ENCODE measurements at places on chromosomes 7 and 10. TPM values are rescaled to one million over a fixed set of nuclear protein-coding genes. Genes with fewer than 3 reads are reported as not detected.

Gene GTF2IRD2
- 11.2 TPM for polyA plus RNA-seq

Gene SLC26A5
- polyA plus RNA-seq: 0.04 TPM

Gene NKX2-3
- polyA plus RNA-seq: not detected

Gene SEC23IP
- 27.2 TPM for polyA plus RNA-seq

Gene PTER
- 6.6 TPM for polyA plus RNA-seq

Gene ANKRD30A
- polyA plus RNA-seq: not detected

Gene MSMB
- polyA plus RNA-seq: 1.3 TPM

Gene ACBD7
- polyA plus RNA-seq: 1.4 TPM

Gene ZC3HAV1L
- 11.1 TPM for polyA plus RNA-seq

Gene KIFBP
- polyA plus RNA-seq: 10.3 TPM
